ENCODE measurements at places on chromosomes 7 and 10. TPM values are rescaled to one million over a fixed set of nuclear protein-coding genes. Genes with fewer than 3 reads are reported as not detected.

YAE1 gene
- total RNA-seq: 20.1 TPM

DNA sequence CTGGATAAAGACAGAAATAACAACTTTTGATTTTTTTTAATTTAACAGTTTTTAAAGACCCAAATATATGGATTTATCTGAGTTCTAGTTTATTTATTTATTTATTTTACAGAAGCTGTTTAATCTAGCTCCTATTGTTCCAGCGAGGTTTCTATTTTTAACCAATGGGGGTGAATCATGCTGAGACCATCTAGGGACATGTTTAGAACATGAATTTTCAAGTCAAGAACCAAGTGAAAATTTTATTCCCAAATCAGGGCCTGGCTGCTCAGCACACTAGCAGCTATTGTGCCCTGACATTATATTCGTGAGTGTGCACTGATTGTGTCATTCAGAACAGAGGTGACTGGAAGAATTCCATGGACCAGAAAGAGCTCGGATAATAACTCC, 24.6 kb upstream of the MPP7 start:
- DNase-seq: no peak

- DNase-seq: no peak
Measured at GRCh38 chr7:114522081-114522480, 107.5 kb downstream of the FOXP2 start.

- DNase-seq: no peak
Measured at GRCh38 chr10:132281915-132282666, 25.7 kb downstream of the STK32C start.

OR2A5 gene
- not detected for total RNA-seq

GARIN1A gene
- total RNA-seq: 1.2 TPM

DNA sequence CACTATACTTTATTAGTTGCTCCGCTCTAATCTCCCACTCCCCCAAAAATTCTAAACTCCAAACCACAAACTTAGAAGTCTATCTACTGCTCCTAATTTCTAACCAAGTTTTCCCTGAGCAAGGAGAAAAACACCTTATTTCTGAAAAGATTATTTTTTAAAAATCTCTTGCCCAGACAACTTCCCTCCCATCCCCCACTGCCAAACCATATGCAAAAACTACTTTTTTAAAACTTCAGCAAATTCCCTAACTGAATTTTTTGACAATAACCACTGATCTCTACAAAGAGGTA, 1.9 kb downstream of the UBE2H start:
- no peak for DNase-seq

GRCh38 chr10:132693676-132694075, 92.3 kb downstream of the NKX6-2 start:
- DNase-seq: no peak

DNA sequence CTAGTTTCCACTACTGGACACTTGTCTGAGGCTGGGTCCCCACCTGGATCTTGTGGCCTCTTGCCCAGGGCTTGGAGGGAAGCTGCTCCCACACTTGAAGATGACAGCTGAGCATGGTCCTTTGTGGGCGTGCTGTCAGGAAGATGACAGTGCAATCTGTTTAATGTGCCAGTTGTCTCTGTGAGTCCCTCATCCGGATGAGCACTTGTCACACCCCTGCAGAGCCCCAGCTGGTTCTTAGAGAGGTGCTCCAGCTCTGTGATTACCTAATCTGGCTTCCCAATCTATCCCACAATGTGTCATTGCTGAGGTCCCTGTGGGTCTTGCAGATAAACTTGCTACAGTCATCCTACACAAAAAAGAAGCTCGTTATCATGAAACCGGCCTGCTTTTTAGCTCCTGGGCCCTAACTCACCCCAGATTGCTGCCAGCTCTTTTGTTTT, 34.8 kb upstream of the CCSER2 start:
- DNase-seq: no peak

ADGRA1 gene
- 0.05 TPM for total RNA-seq

DNA sequence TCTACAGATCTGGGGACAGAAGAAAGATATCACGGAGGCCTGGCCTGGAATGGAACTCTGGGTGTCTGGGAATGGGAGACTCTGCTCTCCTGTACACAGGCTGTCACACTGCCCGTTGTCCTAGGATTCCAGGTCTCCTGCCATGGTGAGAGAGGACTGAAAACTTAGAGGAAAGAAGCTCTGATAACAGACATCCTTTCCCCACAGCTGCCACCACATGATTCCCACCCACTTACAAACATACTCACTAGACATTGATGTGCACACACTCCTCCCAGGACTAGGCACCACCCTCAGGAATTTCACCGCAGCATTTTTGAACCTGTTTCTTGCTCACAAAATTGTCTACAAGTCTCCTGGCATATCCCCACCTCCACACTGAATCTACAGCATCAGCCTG, 5.7 kb downstream of the ZNF92 start:
- no peak for DNase-seq

SRGN gene
- 8.5 TPM for total RNA-seq

DNA sequence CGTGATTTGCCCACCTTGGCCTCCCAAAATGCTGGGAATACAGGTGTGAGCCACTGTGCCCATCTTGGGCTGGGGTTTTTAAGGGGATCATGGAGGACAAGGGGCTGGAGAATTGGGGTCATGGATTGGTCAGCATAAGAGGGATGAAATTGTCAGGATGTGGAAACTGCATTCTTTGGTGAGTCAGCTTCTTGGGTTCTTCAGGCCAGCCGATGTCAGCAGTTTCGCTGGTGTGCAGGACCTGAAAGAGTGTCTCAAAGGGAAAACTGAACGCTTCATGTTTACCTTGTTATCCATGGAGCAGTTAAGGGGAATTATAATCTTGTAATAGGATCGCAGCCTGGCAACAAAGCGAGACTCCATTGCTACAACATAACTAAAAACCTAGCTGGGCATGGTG, 13.0 kb downstream of the GALNT17 start:
- DNase-seq: no peak

ABCB4 gene
- total RNA-seq: 0.18 TPM

PRPS1L1 gene
- total RNA-seq: not detected

EFCAB10 gene
- not detected for total RNA-seq

DNA sequence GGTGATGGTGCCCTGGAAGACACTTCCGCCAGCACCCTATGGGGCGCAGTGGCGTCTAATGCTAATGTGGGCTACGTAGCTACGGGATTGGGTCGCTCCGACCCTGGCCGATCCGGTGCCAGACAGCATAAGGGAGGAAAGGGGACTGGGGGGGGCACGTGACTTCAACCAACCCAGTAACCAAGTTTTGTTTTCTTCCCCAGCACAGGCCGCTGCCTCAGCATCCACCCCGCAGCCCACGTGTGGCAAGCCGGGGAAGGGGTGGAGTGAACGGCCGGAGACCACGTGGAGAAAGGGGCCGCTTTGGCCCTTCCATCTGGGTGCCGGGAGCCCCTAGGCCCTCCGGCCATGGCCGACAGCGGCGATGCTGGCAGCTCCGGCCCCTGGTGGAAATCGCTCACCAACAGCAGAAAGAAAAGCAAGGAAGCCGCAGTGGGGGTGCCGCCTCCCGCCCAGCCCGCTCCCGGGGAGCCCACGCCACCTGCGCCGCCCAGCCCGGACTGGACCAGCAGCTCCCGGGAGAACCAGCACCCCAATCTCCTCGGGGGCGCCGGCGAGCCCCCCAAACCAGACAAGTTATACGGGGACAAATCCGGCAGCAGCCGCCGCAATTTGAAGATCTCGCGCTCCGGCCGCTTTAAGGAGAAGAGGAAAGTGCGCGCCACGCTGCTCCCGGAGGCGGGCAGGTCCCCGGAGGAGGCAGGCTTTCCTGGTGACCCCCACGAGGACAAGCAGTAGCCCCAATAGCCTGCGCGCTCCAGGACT, 2.5 kb downstream of the PRR15 start:
- DNase-seq: no peak

PAPSS2 gene
- total RNA-seq: 17.1 TPM

DNA sequence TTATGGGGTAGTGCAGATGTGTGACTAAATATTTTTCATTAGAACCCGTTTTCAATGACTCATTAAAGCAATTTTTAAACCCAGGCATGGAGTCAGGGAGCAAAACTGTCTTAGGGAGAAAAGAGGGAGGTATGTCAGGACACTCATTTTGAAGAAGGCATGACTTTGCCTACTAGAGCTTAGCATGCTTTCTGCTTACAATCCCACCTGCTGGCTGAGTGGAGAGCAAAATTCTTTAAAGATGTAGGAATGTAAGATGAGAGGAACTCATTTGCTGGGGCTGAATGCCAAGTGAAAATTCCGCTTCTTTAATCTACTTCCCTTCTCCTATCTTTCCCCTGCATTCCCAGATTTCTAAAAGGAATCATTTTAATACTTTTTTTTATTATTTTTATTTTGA, 232.6 kb downstream of the GALNT17 start:
- DNase-seq: no peak

DNA sequence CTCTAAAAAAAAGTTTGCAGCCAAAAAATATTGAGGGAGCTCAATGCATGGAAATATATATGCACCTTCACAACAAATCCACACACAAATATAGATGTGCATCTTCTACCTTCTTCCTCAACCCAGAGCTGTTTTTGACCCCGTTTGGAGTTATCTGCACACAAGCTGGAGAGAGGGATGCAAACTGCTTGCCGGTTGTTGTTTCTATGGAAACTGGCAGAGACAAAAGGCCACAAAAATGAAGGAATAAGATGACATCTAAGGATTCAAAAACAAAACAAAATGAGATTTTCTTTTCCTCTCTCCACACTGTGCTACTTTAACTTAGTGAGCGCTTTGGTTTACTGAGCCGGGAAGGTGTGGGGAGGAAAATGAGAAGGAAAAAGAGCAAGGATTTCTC, 210.2 kb upstream of the AGK start:
- no peak for DNase-seq

DNA sequence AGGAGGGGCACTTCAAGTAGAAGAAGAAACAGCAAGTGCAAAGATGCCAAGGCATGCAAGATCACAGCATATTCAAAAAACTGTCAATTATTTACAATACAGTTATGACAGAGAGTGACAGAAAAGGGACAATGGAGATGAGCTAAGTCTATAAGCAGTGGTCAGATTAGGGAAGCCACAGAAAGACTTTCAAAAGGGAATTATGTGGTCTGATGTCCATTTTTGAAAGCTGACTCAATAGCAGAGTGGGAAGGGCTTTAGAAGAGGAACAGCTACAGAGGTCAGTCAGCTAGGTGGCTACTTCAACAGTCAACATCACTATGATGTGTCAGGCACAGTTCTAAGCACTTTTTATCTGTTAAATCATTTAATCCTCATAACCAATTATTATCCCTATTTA, 45.2 kb upstream of the SPOCK2 start:
- DNase-seq: no peak

DNA sequence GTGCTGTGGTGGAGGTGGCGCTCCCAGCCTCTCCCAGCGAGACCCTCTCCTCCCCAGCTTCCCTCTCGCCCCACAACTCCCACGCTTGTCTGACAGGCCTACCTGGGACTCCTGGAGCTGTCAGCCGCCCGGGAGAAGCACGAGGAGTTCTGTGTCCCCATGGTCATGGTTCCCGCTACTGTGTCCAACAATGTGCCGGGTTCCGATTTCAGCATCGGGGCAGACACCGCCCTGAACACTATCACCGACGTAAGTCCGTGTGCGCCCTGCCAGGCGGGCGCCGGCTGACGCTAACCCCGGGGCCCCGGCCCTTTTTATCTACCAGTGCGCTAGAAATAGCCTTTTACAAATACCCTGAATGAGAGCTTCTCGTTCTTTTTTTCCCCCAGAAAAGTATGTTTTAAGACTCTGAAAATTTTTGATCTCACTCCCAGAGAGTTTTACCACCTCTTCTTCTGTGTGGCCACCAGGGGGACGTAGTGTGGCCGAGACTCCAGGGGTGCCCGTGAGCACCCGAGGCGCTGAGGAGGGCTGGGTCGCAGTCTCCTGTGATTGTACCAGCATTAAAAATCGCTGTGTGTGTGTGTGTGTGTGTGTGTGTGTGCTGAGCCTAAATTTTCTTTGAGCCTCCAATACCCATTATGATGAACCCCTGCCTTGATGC, 52.6 kb downstream of the PFKP start:
- DNase-seq: no peak

MMP21 gene
- total RNA-seq: not detected

DNA sequence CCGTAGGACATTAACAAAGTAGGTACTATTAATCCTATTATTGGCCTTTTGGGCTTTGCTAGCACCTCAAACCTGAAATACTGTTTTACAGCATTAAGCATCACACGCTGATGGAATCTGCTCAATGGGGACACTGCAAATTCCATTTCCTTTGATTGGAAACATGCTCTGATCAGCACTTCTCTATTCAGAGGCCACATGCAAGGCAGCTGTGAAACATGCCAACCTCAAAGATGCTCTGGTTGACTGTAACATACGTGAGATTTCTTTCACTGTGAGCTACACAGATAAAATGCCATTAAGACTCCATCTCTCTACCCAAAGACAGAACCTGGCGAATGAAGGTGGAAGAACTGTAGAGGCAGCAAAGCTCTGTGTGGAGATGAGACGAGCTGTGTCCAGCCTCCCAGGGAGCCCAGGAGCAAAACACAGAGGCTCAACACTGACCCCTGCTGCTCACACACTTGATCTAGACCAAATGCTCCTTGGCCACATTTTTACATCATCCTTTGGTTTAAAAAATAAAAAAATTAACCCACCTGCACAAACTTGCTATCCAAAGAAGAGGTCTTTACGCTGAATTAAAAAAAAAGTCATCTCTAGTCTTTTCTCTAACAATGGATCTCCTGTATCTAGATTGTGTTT, 8.0 kb downstream of the RSU1 start:
- no peak for DNase-seq

ACBD7 gene
- total RNA-seq: 1.8 TPM

GRB10 gene
- total RNA-seq: 38.3 TPM

GRCh38 chr10:13351340-13351915, 3.3 kb upstream of the SEPHS1 start:
- DNase-seq: no peak

All from Panc1 (cell line).